B cell (primary cell): ENCODE measurements at places on chromosomes 3 and 15.

DNA sequence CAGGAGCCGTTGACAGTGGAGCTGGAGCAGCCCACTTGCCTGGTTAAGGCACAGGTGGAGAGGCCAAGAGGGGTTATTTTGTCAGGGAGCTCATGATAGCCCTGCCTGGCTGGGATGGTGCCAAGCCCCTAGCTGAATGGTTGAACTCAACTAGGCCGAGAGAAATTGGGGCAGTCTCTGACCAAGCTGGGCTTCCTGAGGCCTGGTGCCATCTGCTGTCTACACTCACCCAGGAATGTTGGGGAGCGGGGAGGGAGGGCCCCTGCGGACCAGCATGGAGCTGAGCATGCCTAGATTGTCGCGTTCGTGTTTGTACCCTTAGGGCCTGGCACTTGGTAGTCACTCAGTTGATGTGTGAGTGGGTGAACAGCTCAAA is 1.2 kb downstream of the BRPF1 start:
- DNase-seq = no peak

- DNase-seq = no peak
Measured at GRCh38 chr15:29570948-29571791, 251.1 kb downstream of the TJP1 start.

DNA sequence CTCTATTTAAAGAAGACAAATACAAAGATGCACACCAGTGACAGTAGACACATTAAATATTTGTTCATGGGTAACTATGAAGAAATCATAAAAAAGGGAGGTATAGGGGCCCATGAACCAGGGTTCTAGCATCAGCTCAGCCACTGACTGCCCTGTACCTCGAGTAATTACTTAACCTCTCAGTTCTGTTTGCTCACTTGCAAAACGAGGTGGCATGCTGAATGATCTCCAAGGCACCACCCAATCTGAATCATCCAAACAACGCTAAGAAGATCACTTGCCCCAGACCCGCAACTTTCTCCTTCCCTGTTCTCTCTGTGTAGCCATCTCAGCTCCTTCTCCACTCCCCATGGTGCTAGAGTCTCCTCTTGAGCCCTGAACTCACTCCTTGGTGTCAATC is 374.7 kb downstream of the VPS13C start:
- no peak for DNase-seq

- DNase-seq = no peak
Measured at GRCh38 chr3:178195824-178196223, 340.4 kb upstream of the KCNMB2 start.

DNA sequence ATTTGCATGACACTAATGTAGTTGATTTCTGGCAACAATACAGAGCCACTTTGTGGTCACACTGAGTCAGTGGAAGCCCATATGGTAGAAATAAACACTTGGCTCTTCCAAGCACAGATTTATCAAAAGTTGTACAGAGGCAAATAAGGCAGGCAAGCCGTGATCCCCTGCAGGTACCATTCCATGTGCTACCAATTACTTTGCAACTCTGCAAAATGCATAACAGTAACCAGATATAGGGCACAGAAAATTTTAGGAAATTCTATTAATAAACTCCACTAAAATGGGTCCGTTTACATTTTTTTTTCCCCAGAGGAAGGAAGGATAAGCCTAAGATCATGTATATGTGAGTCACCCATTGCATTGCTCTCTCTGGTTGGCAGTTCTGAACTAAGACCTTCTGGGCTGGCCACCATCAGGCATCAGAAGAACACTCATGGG is 103.1 kb upstream of the PTX3 start:
- no peak for DNase-seq

GRCh38 chr15:72203507-72203837 is 5.9 kb upstream of the GRAMD2A start:
- no peak for DNase-seq
